ENCODE measurements at places on chromosomes 7 and 10.

DNA sequence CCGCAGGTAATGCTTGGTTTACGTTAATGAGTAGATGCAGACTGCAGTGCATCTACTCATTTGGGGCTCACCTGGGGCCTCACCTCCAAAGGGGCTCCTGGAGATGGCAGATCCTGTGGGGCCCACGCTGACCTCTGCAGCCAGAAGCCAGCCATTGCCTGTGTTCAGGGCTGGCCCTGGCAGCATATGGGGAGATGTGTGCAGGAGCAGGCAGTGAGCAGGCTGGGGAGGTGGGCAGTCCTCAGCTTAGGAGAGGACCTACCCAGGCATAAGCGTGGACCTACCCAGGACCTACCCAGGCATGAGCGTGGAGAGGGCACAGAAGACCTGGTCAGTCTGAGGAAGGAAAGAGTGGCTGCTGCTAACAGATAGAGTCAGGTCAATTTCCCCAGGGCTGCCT is 178.5 kb downstream of the PTPRN2 start:
- DNase-seq: no peak
- H3K27me3 ChIP-seq: no peaks in the 10 kb centered on the region
- no peak overlapping the region for H3K4me3 ChIP-seq
- no peaks in the 10 kb centered on the region for H3K4me1 ChIP-seq
- H3K36me3 ChIP-seq: no peaks in the 10 kb centered on the region

GRCh38 chr10:105070249-105070648 is 429.2 kb downstream of the SORCS3 start:
- no peak for DNase-seq
- no peak overlapping the region for H3K4me3 ChIP-seq
- H3K36me3 ChIP-seq: no peaks in the 10 kb centered on the region
- no peaks in the 10 kb centered on the region for H3K4me1 ChIP-seq
- no peaks in the 10 kb centered on the region for H3K27me3 ChIP-seq
- H3K27ac ChIP-seq: no peak overlapping the region

DNA sequence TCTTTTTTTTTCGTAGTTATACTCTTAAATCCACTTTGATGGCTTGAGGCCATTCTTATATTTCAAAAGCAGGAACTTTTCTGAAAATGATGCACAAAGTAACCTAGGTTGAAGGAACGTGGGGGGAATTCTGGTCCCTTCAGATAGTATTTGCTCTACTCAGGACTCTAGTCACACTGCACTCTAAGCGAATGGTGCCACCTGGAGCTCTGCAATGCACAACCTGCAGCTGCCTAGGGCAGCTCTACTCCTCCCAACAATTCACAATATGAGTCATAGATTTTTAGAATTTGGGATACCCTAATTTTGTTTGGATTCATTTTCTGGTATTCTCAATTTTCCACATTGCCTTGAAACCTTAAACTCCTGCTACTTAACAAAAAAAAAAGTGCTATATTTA is 17.3 kb downstream of the SYPL1 start:
- no peak overlapping the region for H3K27ac ChIP-seq
- H3K4me1 ChIP-seq: peaks cover 3% of the 10 kb centered on the region
- H3K27me3 ChIP-seq: no peaks in the 10 kb centered on the region
- no peak for DNase-seq

DNA sequence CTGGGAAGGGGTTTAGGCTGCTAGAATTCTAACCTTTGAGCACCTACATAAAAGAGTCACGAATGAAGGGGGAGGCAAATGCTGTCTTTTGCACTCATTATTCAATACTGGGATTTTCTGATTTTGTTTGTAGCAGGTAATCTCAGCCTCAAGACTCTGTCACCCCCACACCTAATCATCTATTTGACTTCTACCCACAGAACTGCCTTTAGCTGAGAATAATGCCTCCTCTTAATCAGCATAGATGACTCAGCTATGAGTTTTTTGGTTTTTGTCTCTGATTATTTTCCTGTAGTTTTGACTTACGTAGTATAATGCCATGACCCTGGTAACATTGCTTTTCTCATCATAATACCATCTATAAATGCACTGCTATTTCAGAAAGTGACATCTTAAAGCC is 42.7 kb upstream of the CACNB2 start:
- no peaks in the 10 kb centered on the region for H3K36me3 ChIP-seq
- H3K4me3 ChIP-seq: no peak overlapping the region
- H3K27ac ChIP-seq: no peak overlapping the region
- peaks cover 10% of the 10 kb centered on the region for H3K4me1 ChIP-seq
- no peaks in the 10 kb centered on the region for H3K27me3 ChIP-seq
- DNase-seq: no peak

DNA sequence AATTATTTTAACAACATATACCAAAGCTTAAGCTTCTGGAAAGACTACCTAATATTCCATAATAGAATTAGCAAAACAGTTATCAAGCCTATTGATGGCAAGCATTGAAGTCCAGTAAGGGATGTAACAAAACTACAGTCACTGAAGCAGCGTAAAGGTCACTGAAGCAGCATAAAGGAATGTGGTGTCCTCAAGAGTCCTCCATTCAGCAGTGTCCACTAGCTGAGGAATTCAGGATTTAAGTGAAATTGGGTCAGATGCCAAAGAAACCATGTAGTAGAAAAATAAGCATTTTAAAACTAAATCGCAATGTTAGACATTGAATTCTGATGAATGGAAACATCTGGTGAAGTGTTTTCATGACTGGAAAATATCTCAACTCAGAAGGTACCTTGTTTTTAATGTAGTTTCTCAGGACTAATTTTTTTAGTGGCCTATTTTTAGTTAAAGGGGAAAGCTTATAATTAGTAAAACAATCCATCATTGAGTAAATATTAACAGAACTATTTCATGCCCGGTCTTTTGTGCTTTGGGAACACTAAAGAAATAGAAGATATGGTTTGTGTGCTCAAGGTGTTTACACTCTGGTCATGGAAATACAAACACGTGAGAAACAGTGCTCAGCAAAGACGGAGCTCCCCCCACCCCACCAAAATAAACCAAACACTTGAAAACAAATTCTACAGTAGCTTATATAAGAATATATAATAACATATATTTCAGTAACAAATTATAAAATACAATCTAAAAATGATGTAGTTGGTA is 121.4 kb downstream of the CDK14 start:
- no peaks in the 10 kb centered on the region for H3K4me1 ChIP-seq
- H3K4me3 ChIP-seq: no peak overlapping the region
- no peaks in the 10 kb centered on the region for H3K27me3 ChIP-seq
- H3K36me3 ChIP-seq: no peaks in the 10 kb centered on the region
- DNase-seq: no peak

DNA sequence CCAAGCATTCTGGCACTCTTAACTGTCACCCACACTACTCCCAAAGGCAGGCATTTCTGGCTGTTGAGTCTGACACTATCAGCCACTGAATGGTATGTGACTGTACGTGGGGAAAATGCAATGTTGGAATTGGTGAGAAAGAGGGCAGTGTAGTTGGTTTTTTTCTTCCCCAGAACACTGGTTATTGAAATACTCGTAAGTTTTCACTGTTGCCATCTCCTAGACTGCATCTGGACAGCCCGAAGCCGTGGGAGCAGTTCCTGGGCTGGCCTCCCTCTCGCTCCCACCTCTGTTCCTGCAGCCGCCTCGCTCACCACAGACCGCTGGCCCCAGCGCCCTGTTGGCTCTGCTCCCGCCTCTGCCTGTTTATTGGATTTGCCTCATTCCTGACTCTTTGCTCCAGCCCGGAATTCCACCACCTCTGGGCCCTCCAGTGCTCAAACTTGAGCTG is 5.7 kb downstream of the PLCE1 start:
- peaks cover 36% of the 10 kb centered on the region for H3K27me3 ChIP-seq
- no peak overlapping the region for H3K4me3 ChIP-seq
- no peaks in the 10 kb centered on the region for H3K4me1 ChIP-seq
